HuH-7 (cell line): ENCODE measurements at places on chromosomes 4 and X.

- DNase-seq = no peak
These were observed 56.2 kb upstream of the GPRIN3 start for GRCh38 chr4:89363786-89364185.

DNA sequence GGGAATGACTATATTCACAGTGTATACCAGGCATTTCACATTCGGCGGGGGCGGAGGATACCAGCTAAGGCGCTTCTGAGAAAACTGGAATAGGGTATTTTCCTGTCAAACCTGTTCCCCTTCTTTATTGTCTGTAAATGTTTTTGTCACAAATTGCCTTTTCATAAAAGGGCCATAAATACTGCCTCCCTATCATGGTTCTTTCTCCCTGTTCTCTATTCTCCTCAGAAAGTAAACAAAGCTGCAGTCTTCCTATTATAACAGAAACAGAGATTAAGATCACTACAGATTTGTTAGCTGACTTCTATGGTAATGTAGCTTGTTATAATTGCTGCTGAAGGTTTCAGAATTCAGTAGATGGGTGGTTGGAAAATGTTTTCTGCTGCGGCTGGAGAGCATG lies 32.2 kb downstream of the MID2 start:
- DNase-seq = no peak

DNA sequence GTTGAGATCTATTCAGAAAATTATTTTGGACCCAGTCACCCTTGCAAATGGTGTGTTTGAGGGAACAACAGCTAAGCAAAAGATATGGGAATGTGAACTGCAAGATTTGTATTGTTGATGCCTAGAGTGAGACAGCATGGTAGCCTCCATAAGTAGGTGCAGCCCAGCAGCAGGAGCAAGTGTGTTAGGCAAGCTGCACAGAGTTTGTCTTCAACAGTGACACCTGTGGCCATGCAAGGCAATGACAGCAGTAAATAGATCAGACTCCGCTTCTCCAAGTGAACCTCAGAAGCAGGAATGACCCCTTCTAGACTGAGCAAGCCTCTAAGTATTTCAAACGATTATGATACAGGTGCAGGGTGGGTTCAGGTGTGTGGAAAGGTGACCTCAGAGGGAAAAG lies 133.4 kb upstream of the MSX1 start:
- DNase-seq = no peak

DNA sequence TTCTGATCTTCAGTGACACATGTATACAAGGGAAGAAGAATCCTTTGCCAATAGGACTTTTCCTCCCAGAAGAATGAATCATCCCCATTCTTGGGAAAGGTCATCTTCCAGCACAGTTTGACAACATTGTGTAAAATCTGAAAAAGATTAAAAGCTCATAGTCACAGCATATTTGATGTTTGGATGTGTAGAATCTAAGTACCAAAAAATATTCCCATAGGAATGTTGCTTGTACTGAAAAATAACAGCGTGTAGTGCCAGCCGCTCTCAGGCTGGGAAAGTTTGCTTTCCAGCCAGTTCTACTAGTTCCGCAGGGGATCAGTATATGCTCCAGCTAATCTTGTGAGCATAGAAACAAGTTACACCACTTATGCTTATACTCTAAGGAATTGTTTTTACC lies 74.7 kb upstream of the IL13RA1 start:
- DNase-seq = no peak

DNA sequence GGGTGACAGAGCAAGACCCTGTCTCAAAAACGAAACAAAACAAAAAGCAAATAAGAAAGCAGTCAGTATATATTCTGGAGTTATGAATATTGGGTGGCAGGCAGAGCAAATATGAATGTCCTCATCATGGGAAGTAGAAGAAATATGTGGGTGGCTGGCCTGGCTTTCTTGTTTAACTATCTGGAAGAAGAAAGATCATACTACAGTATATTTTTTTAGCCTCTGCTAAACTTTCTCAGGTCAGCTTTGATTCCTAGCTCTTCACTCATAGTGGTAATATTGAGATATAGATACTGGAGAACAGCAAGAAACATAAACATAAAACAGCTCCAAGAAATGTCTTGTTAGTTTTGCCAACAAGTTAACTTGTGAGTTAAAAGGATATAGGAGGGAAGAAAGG lies 192.5 kb downstream of the SOWAHB start:
- no peak for DNase-seq

- no peak for DNase-seq
These were observed 109.9 kb upstream of the PTPN13 start for GRCh38 chr4:86484241-86484640.

DNA sequence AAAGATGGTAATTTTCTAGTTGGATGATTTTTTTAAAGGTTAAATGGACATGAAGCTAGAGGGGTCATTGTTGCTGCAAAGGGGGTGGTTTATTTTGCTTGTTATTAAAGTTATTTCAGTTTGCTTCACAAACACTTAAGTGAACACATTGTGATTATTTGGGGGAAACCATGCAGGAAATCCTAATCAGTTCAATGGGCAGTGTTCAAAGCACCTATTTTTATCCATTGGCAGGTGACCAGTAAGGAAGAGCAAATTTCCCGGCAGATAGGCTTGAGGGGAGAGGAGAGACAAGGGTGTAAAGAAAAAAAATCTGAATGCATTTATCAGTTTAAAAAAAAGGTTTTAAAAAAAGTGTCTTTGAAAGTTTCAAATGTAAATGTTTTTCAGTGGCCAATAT lies 17.6 kb downstream of the GPR174 start:
- no peak for DNase-seq

GRCh38 chr4:3329887-3330286 lies 37.1 kb downstream of the RGS12 start:
- DNase-seq = no peak

DNA sequence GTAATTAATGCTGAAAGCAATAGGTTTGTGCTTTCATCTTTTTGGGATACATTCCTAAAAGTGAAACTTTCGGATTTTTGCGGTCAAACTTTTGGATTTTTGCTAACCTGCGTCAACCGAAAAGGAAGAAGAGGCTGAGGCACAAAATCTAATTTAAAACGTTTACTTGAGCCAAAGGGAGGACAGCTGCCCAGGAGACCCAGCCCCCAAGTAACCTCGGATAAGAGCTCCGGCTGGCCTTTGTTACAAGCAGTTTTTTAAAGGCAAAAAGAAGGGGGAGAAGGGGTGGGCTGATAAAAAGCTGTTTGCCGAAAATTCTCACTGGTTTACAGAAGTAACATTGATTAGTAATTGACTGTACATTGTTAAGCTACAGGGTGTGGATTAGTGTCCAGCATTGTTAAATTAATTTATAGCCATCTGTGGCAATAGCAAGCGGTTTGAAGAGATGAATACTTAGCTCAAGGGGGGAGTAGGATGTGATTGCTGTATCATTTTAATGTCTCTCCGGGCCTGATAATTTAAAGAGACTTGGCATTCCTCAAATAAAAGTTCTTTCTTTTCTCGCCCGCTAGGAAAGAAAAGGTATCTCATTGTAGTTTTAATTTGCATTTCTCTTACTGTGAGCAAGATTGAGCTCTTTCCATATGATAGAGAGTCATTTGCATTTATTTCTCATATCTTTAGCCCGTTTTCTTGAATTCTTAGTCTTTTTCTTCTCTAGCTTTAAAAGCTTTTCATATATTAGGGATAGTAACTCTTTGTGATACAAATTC lies 59.1 kb upstream of the USP9X start:
- no peak for DNase-seq

DNA sequence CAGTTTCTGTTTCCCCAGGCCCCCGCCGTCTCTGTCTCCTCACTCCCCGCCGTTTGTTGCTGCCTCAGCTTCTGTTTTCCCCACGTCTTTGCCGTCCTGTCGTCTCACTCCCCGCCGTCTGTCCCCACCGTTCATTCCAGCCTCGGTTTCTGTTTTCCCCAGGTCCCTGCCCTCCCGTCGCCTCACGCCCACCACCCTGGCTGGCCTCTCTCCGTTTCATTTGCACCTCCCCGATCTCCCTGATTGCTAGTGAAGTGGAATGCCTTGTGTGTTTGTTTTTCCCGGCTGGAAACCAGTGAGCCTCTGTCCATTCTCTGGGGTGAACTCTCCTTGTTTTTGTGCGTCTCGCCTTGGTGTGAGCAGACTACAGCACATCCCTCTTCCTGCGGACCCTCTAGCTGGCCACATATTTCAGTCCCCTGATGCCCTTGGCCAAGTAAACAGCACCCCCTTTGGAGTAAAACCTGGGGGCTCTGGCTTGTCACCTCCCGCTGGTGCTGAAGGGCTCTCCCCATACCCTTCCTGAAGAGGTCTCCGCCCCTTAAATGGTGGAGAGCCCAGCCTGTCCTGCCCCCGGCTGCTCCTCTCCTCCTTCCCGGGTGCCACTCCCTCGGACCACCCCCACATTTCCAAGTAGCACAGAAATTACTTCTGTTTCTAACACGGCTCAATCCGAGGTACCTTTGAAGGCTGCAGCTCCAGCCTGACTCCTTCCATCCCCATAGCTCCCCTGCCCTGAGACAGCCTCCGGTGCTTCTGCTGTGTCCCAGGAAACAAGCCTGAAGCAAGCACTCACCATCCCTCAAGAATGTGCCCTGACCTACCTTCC lies 13.2 kb downstream of the TMEM175 start:
- no peak for DNase-seq

DNA sequence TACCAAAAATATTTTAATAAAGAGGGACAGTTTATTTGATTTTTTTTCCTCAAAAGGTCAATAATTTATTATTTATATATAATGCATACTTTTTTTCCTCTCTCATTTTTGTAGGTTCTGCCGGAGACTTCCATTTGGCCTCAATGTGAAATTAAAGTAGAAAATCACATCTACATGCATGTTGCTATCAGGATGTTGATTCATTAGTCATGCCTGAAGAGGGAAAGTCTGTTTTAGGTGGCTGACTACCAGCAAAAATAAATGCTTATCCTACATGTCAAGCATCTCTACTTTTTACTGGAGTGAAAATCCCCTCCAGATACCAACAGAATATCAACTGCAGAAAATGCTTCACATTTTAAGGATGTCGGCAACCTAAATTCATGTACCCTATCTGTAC lies 41.5 kb downstream of the KIAA0232 start:
- no peak for DNase-seq

GRCh38 chrX:133933316-133933715 lies 52.1 kb downstream of the GPC3 start:
- DNase-seq = no peak

GRCh38 chr4:6575503-6576240 lies 683 bp downstream of the MAN2B2 start:
- no peak for DNase-seq

GRCh38 chr4:119794113-119794512 lies 165.5 kb upstream of the PDE5A start:
- DNase-seq = no peak

DNA sequence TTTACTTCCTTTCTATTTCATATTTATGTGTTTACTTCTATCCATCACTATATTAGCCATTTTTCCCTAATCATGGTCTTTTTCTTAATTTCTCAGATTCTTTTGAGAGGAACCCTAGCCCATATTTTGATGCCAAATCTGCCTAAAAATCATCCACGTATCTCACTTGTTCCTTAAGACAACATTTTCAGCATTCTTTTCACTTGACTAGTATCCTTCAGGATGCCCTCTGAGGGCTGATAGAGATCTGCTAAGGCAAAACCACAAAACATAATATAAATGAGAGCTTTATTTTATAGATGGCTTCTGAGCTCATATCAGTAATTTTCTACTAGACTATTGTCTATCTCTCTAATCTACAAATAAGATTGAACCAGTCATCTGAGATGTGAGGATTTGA lies 341.9 kb downstream of the GPM6A start:
- no peak for DNase-seq

DNA sequence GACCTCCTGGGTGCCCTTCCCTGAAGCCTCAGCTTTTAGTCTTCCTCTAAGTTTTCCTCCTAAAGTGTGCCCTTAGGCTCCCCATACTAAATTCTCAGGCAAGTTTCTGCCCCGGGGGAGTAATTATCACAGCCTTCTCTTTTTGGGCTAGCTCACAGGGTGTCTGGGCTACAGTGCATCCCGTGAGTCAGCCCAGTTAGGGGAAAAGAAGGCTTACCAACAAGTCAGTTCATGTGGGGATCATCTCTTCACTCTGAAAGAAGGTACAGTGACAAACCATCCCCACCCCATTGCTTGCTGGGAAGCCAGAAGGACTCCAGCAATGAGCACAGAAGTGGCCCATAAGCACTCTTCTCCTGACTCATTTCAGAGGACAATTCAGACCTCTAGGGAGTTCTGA lies 134.7 kb upstream of the FAM9C start:
- DNase-seq = no peak

DNA sequence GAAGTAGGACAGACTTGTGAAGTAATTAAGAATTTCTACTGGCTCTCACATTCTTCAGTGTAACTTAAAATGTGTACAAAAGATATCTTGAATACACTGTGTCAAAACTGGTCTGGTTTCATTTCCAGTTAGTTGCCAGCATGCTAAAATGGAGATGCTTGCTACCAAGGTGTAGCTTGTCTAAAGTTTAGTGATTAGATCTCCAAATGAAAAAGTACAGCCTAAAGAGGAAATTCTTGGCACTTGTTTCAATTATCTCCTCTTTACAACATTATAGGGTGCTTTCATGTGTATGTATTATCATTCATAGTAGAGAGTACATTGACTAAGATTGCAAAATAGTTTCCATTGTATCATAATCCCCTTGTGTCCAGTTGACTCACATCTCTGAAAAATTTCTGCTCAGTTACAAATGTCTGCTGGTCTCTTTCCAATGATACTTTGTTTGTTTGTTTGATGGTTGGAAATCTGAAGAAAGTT lies 97.3 kb upstream of the SPRY1 start:
- DNase-seq = no peak

DNA sequence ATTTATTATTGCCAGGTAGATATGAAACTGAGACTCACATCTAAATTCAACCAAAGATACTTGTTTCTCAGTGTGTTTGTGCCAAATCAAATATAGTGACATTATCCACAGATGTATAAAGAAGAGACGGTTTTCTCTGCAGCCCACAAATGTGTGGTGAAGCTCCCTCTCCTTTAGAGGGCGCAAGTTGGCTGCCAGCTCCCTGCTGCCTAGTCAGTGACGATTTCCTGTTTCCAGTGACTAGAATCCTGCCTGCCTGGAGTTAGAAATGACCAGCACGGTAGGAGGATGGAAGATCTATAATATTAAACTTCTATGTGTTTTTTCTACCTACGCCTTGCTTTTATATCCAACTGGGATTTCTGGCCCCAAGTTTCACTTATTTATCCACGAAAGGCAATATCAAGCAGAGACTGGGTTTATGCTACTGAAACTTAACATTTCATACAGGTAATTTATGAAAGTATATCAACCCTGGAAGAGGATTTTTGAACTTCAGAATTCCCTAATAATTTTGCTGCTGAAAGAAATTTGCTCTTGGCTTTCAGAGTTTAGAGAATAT lies 1793.7 kb upstream of the TENM3 start:
- DNase-seq = peak; percentile 6
